HL-60 (cell line): ENCODE measurements at places on chromosomes 4 and X.

DNA sequence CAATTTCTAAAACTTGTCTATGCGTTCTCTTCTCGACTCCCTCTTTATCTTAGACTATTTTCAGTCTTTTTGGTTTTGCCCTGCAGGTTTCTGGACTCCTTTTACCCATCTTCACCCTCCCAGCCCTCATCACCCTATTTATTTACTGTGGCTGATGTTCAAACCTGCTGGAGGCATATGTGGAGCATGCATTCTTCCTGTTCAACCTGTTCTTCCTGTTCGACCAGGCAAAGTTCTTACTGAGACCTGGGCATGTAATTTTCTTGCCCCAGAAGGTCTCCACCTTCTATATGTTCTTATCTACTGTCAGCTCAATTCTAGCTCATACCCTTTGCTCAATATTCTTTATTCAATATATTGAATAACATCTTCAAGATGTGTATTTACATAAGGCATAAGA lies 69.4 kb upstream of the AGA start:
- no peak for DNase-seq

DNA sequence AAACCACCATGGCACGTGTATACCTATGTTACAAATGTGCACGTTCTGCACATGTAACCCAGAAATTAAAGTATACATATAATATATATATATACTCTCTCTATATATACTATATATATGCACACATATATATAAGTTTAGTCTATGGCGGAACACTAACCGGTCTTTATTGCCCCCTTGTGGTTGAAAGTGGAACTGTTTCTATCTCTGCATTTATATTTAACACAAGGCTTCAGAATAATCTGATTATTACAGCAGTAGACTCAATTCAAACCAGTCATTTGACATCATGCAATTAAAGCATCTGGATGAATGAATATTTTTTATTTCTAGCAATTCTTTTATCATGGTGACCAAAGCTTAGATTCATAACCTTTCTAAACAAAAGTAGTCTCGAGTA lies 14.6 kb downstream of the RAB9B start:
- DNase-seq: peak; percentile 2

GRCh38 chr4:48196758-48197504 lies 62.9 kb upstream of the TXK start:
- no peak for DNase-seq

GRCh38 chr4:153904011-153904410 lies 115.1 kb upstream of the SFRP2 start:
- DNase-seq: no peak

GRCh38 chr4:156038772-156039171 lies 85.1 kb upstream of the CTSO start:
- no peak for DNase-seq

- DNase-seq: no peak
Measured at GRCh38 chr4:65983061-65983460, 312.8 kb upstream of the EPHA5 start.

- peak; percentile 26 for DNase-seq
Measured at GRCh38 chrX:109856974-109857373, 123.9 kb upstream of the ACSL4 start.

DNA sequence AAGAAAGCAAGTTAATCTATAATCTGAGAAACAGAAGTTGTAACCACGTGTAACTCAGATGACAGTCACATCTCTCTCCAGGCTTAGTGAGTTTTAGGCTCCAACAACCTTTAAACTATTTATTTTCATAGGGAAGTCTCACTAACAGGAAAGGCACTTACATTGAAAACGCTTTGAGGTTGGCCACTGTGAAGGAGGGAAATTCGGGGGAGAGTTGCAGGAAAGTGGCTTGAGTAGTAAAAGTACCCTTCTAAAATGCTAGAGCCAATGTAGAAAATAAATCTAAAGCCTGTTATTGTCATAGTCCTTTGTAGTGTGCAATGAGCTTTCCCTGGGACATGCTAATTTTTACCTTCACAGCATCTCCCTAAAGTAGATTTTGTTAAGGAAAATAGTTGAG lies 995 bp upstream of the NFXL1 start:
- no peak for DNase-seq

DNA sequence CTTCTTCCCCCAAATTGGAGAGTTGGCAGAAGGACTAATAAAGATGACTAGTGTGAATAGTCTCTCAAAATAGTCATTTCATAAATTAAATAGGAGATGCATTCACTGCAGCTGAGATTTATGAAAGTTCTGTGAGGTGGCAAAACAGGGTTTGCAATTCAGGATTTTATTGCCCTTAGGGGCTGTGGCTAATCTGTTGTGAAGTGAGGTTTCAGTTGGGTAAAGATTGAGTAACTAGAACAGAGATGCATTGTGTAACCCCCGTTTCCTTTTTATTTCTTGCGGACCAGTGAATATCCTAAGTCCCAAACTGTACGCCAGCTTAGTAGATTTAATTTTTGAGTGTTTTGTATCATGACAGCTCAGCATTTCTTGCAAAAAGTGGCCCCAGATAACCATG lies 16.2 kb upstream of the SCRG1 start:
- peak; percentile 87 for DNase-seq

DNA sequence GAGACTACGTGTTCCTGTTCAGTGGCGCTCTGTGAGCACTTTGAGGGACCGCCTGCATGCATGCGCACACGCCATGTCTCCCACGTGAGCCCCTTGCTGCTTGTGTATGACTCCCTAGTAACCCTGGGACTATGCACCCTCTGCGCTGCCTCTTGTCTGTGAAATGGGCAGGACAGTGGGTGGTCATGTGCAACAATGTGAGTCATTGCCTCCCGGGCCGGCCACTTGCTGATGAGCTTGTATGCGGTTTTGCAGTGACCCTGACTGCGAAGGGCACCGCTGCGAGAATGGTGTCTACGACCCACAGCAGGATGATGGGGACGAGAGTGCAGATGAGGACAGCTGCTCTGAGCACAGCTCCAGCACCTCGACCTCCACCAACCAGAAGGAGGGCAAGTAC lies 61.4 kb downstream of the TNIP2 start:
- no peak for DNase-seq

DNA sequence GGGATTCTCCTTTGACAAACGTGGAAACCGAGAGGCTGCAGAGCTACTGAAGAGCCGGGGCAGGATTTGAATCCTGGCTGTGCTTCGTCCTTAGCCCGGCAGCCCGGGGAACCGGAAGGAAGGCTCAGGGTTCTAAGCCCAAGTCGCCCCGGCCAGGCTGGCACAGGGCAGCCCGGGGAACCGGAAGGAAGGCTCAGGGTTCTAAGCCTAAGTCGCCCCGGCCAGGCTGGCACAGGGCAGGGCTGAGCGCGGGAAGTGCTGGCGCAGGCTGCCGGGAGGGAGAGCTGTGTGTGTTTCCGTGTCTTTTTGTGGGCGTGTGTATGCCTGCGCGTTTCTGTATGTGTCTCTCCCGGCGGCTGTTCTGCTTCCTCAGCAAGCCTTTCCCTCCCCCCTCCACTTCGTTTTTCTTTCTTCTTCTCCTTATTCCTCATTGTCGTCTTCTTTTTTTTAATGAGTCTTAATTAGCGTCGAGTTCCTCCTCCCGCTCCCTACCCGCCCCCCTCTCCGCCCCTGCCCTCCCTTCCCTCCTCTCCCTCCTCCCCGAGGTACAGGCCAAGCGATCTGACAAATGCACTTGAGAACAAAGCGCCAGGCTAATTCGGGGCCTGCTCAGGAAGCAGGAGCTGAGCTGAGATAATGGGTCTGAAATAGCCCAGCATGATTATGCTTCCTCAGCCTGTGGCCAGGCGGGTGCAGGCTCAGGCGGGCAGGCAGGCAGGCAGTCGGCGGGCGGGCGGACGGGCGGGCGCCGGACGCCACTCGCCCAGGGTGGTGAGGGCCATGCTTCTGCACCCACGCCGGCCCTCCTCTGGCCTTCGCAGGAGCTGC lies 65.9 kb downstream of the EFNB1 start:
- peak; percentile 62 for DNase-seq

DNA sequence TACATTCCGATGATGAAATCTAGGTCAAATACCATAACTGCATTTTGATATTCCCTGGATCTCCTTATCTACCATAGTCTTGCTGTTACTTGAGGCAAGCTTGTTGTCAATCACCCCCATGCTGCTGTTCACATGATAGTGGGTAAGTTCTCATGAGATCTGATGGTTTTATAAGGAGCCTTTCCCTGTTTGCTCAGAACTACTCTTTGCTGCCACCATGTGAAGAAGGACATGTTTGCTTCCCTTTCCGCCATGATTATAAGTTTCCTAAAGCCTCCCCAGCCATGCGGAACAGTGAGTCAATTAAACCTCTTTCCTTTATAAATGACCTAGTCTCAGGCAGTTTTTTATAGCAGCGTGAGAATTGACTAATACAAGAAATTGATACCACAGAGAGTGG lies 432.0 kb downstream of the GLUD2 start:
- no peak for DNase-seq

DNA sequence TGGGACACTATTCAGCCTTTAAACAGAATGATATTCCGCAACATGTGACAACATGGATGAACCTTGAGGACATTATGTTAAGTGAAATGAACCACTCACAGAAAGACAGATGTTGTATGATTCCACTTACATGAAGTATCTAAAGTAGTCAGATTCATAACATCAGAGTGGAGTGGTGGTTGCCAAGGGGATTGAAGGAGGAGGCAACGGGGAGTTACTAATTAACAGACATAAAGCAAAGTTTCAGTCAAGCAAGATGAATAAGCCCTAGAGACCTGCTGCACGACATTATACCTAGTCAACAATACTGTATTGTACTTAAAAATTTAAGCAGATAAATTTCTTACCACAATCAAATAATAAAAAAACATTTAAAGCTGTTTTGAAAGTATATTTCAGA lies 105.0 kb upstream of the NR0B1 start:
- no peak for DNase-seq

- no peak for DNase-seq
Measured at GRCh38 chr4:9997886-9998285, 23.4 kb downstream of the SLC2A9 start.

DNA sequence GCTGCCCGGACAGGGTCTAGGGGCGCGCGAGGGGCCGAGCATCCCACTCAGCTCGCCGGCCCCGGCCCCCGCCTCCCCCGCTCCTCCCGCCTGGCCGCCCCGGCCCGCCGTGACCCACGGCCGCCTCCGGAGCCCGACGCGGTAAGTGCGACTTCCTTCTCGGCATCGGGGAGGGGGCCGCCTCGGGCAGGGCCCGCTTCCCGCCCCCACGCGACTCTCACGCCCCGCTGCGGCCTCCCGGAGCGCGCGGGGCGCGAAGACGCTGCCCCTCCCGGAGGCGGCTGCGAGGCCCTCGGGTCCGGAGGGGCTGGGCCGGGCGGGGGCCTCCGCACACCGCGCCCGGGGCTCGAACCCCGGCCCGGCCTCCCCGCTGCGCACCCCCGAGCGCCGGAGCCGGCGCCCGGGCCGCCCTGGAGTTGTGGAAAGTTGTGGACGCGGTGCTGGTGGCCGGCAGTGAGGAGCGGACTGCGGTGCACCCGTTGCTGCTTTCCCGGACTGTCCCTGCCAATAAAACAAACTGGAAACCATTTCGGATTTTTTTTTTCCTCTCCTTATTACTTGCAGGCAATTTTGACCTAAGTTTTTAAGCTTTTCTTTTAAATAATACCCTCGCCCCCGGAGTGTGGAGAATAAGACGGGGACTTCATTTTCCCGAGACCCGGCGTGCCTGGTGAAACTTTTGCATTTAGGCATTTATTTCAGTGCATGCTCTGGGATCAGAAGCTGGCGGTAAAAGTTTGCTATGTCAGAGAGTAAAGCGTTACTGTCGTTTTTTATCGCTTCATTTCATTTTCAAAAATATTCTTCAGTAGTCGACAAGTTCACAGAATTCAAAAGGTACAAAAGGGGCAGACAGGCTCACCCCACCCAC lies 13.0 kb upstream of the TMEM156 start:
- DNase-seq: peak; percentile 28

GRCh38 chr4:80231180-80231579 lies 33.9 kb downstream of the PRDM8 start:
- no peak for DNase-seq

DNA sequence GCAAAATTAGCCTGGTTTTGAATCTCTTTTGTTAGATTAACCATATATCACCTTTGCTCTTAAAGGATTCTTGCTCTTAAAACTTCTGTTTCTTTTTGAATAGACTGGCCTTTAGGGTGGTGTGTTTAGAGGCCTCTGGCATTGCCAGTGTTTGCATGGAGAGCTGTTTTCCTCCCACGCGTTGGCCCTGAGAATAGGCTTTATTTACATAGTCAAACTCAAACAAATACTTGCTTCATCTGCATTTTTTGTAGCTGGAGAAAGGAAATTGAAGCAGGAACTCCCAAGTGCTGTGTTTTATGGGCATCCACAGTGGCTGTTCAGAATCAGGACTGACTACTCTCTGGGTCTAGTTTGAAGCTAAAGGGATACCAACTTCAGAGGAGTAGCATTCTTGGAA lies 2.7 kb downstream of the SHROOM2 start:
- DNase-seq: no peak

GRCh38 chrX:46306103-46306502 lies 239.1 kb downstream of the ZNF674 start:
- DNase-seq: no peak

- no peak for DNase-seq
Measured at GRCh38 chr4:85092943-85093342, 126.5 kb upstream of the WDFY3 start.

DNA sequence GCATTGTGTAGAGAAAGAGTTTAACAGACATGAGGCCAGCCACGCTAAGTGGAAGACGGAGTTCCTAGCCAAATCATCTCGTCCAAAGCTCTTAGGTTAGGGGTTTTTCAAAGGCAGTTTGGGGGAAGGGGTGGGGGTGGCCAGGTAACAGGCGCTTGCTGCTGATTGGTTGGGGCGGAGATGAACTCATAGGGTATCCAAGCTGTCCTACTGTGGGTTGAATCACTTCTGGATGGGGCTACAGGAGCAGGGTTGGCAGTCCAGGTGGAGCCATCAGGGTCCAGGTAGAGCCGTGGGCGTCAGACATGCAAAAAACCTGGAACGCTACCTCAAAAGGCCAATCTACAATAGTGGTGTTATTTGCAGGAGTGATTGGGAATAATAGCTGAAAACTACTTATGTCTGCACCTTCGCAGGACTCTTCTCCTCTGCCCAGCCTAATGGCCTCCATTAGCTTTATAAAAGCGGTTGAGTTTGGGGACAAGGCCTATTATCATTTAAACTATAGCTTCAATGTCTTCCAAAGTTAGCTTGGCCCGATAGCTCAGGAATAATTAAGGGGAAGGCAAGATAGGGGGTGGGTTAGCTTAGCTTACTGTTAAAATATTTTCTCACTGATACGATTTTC lies 579.6 kb downstream of the NLGN4X start:
- no peak for DNase-seq

GRCh38 chrX:39677585-39677977 lies 420.2 kb downstream of the BCOR start:
- DNase-seq: no peak

DNA sequence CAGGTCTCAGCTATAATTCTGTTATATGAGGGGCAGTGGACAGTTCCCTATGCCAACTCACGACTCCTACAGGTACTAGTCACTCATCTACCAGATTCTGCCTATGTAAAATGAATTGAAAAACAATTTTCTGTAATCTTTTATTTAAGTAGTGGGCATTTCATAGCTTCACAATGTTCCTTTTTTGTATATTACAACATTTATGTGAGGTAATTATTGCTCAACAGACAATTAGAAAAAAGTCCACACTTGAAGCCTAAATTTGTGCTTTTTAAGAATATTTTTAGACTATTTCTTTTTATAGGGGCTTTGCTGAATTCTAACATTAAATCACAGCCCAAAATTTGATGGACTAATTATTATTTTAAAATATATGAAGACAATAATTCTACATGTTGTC lies 20.4 kb downstream of the EREG start:
- DNase-seq: no peak
